ENCODE measurements at places on chromosomes 12 and 14.

- no peak for DNase-seq
Observed at GRCh38 chr12:89468017-89468416, 56.6 kb downstream of the GALNT4 start.

- DNase-seq = no peak
Observed at GRCh38 chr12:58034311-58034710, 92.9 kb downstream of the ATP23 start.

DNA sequence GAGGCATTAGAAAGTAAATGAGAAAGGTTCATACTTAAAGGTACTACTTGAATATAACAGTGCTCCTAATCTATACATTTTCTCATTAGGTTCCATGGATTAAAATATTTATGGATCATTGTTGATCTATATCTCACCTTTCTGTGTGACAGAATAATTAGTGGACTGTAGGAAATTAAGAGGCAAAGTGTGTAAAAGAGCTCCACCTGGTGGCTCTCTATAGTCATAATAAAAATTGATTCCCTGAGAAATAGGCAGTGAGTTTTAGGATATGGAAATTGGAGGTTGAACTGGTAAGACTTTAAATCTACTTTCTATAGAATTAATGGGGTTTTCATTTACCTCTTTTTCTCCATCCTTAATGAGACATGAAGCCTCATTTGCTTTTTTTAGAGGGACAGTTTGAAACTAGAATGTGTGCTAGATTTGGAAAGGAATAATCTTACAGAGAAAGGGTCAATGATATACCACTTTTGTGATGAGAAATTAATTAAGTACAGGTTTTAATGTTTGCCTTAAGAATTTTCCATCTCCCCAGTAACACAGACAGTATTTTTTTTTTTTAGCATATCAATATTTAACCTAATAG is 11.8 kb upstream of the DERA start:
- no peak for DNase-seq

DNA sequence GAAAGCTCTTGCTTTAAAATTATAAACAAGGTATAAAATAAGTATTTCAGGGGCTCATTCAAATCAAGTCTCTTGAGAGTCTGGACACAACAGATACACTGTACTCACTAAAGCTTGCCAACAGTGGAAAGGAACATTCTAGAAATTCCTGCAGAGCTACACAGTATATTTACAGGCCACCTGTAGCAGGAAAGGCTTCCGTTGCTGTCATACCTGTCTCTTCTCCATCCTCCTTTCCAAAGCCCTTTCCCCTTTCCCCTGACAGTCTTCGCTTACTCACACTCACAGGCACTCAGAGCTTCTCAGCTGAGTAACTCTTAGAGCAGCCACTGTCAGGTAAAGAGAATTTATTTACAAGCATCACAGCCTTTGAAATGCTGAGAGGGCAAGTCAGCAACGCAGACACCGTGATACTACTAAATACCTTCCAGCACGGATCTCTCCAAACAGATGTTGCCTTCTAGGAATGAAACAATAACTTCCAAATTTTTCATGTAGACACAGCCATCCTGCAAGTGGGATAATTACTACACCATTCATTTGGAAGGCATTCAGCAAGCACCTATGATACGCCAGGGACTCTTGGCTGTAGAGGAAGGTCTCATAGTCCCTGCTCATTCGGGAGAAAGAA is 167.9 kb downstream of the FOXN3 start:
- DNase-seq = no peak

DNA sequence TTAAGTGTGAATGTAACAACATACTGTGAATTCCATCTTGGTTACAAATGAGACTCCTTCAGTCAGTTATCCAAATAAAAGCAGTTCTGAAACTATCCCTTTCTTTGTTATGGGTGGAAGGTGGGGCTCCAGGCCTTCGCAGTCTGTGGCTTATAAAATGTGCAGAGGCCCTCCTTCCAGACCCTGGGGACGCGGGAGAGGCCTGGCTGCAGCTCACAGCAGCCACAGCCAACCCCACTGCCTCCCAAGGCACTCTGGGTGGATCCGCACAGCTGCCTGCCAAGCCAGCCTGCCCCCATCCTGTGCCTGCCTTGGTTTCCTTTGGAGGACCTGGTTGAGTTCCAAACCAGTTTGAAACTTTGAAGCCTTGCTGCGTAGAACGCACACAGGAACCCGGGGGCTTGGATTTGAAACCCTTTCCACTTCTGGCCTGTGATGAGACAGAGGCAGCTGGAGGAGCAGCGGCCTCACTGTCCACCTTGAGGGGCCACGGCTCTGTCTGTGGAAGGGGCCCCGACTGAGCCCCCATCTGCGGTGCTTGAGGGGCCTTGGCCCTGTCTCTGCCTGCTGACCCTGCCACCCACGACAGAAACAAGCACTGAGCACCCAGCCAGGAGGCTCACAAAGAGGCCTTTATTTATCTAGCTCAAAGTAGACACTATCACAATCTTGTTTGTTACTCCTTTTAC is 30.4 kb downstream of the CCNK start:
- DNase-seq = peak; percentile 84

GRCh38 chr14:52703225-52703624 is 3.8 kb upstream of the PSMC6 start:
- DNase-seq = no peak

DNA sequence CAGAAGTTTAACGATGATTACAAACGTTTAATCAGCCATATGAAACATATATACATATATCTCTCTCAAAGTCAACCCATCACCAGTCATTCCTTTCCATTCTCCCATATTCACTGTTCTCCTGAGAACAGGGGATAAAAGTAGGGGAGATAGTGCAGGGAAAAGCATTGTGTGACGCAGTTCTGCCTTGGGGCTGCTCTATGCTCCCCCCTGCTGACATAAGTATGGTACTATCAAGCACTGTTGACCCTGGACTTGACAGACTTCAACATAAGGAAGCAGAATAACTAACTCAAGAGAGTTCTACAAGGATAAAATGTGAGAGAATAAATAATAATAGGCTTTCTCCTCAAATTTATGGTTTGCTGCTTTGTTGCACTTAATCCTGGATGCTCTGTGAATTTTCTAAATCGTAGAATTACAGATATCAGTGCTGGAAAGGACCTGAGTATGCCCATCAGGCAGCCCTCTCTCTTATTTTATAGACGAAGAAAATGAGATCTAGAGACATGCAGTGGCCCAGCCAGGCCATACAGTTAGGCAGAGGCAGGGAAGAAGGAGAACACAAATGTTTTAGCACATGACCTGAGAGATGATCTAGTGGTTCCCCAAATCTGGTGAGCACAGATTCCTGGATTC is 87.2 kb downstream of the SCN8A start:
- DNase-seq = no peak

GRCh38 chr12:1797991-1798640 is 22.2 kb upstream of the LRTM2 start:
- peak; percentile 86 for DNase-seq

DNA sequence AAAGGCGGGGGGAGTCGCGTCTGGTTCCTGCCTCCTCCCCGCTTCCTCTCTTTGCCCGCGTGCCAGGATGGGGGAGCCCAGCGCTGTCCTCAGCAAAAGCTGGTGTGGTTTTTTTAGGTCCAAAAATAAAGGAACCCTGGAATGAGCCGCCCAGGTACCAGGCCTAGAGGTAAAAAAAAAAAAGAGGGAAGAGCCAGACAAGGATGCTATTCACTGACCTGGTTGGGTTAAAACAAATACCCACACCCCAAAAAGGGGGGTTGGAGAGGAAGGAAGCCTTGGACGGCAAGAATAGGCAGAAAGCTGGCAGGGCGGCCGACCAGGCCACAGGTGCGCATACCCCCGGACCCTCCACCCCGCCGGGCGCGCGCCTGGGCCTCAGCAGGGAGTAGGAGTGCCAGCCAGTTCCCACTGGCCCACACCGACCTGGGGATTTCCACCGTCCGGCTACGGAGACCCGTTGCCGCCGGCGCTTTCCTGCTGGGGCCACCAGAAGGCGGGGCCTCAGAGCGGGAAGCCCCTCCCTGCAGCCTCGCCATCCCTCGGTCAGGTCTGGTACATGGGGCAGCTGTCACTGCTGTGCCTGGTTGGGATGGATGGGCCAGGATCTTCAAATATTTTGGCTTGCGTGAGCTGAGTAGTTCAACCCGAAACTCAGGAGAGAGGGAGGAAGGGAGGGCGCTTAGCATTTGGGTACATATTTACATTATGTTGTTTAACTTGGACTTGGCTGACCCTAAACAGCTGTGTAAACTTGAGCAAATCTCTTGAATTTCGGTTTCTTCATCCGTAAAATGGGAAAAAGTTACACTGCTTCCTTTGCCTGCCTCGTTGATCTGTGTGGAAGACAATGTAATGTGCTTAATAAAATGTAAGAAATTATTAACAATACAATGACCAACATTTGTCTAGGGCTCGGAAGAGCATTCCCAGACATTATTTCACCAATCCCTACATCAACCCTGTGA is 5.4 kb upstream of the IRF2BPL start:
- DNase-seq = no peak

DNA sequence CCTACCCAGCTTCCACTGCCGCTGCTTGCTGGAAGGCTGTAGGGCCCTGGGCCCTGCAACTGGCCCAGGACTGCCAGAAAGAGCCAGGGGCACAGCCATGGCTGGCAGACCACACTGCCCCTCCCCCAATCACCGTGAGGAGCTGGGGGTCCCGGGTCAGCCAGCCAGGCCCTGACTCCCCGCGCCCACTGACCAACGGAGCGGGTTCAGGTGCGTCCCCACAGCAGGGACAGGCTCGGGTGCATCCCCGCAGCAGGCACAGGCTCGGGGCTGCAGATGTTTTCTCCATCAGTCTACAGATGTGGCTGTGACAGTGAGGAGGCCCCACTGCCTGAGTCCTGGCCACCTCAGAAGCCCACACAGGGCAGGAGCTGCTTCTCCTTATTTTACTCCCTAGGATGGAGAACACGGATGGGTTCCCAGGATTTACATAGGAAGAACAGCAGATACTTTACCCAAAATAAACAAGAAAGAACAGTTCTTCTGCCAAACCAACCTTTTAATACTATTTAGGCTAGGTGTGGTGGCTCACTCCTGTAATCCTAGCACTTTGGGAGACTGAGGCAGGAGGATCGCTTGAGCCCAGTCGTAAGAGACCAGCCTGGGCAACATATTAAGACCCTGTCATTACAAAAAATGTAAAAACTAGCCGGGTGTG is 61.1 kb downstream of the TESC start:
- no peak for DNase-seq

DNA sequence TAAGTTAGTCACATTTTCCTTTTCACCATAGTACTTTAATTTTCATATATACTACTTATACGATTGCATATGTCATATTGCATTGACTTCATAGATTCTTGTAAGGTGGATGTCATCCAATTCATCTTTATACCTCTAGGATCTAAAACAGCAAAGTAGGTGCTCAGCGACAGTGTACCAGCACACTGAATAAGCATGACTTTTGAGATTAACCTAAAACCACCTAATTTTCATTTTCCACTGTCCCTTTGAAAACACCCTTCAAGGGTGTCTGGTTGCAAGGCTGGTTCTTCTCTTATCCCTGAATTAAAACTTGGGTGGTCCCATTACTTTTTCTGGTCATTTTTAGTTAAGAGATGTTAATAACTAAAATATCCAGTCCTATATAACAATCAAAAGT is 4.4 kb downstream of the GPR19 start:
- no peak for DNase-seq

DNA sequence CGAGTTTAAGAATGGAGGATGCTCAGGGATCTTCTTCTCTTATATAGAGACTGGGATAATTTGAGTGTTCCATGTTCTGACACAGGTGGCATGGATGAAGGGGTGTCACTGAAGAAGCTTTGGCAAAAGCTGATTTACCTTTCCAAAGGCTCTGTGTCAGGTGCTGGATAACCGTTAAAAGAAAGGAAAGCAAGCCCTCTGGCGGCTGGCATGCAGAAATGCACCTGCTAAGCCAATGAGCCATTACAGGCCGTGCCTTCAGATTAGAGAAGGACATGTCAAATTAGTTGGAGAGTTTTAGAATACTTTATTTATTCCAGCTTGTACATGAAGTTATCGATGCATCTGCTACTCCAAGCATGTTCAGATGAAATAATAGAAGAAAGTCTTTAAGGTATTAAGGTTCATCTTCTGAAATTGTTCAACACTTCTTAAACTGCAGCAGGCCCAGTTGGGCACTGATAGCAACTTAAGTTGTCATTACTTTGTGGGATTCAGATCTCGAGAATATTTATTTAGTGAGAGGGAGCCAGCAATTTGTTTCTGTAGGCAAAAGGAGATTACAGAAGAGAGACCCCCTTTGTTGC is 678.2 kb downstream of the NRXN3 start:
- no peak for DNase-seq

GRCh38 chr12:29176941-29177340 is 27.9 kb downstream of the FAR2 start:
- DNase-seq = no peak

DNA sequence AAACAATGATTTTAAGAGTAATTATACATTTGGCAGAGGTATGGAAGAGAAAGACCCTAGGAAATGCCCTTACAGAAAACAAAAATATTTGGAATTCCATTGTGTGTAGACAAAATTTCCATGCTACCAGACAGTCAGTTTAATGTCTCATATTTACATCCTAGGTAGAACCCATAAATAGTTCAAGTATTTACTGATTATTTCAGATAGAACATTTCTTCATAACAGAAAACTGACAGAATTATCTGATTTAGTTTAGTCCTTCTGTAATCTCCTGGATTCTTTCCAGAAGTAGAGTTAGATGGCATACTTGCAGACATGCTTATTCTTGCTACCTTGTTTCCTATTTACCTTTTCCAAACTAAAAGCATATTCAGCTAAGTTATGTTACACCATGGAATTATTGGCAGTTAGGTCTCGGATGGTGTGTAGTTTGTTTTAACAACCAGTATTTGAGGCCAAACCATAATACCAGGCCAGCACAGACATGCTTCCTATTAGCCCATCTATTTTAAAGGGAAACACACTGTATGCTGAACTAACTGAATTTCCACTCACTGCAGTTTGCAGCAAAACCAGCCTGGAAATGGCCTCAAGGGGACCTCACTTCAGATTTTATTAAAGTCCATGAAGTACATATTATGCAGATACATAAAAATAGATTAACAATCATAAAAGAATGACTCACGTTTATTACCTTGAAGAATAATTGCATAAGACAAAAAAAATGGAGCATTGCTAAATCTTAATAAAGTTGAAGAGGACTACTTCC is 126.6 kb upstream of the LRIG3 start:
- no peak for DNase-seq

DNA sequence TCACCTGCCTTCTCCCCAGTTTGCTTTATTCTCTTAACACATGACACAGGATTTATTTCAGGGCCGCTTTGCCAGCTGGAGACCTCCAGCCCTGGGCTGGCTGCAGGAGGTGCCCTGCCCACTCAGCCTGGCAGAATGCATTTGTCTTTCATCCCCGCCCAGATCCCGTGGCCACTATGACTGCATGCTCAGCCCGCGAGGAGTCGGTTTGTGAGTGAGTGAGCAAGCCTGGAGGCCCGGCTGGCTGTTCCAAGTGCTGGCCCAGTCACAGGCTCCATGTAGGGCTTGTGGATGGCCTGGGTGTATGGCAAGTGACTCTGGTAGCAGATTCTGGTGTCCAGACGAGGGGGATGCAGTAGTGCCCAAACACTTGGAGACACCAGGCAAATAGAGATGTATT is 2.1 kb downstream of the TDP1 start:
- no peak for DNase-seq

DNA sequence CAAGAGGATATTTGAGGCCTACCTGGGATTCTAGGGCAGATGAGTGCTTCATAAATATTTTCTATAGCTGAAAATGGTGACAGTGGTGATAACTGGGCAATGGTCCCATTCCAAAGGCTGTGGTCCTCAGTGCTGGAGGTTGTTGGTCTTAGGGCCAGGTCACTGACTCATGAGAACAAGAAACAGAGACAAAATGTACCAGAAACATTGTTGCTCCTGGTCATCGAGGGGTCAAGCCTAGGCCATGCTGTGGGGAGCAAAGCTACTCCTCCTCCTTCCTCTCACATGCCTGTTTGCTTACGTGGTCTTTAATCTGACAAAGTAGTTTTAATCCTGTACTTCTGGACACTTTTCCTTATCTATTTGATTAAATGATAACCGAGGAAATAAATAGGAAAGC is 33.8 kb downstream of the ERG28 start:
- DNase-seq = no peak

Measured in vagina (tissue), 2 donors.